ENCODE measurements at places on chromosomes 11 and 22. TPM values are rescaled to one million over a fixed set of nuclear protein-coding genes. Genes with fewer than 3 reads are reported as not detected.

Gene ST14
- 36.2 TPM for polyA plus RNA-seq

Gene DGKZ
- polyA plus RNA-seq = 84.5 TPM

Gene MAPK11
- polyA plus RNA-seq = 9.9 TPM

Gene MRGPRX3
- not detected for polyA plus RNA-seq

Gene SEPTIN3
- polyA plus RNA-seq = 0.06 TPM
